ENCODE measurements at places on chromosomes 16 and 17.
A peak's percentile ranks its signal among the peaks of the same experiment; 100 is the strongest.

- no peak for DNase-seq
These were observed 16.0 kb downstream of the SOX8 start for GRCh38 chr16:997440-998051.

DNA sequence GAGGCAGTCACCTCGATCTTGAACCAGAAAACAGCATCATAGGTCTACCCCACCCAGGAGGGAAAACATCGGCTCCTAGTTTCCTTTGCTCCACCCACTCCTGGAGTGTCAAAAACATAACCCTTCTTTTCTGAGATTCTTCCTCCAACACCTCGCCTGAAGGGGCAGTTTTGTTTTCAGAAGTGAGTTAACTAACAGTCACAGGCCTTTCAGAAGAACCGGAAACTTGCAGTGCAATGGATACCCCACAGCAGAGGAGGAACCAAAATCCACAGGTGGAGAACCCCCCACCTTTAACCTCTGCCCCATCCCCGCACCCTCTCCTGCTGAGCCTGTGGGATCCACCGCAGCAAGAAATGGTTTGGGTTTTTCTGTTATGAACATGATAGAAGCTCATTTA, 7.8 kb upstream of the TEX2 start:
- DNase-seq: no peak

DNA sequence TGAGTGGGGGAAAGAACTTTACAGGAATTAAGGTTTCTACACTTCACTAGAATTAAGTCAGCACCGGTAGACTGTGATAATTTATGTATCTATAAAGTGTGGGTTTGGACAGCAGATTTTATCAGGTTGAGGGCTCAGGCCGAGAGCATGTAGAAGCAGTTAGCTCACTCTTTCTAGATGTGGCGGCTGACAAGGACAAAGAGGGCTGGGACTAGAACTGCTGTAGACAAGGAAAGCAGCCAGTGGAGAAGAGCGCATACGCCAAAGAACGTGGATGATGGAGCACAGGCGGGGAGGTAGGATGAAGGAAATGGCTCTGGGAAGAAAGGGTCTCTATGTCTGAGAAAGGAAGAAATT, 504 bp upstream of the GOSR1 start:
- no peak for DNase-seq

- peak; percentile 88 for DNase-seq
These were observed 28.0 kb upstream of the SNN start for GRCh38 chr16:11639925-11640899.

DNA sequence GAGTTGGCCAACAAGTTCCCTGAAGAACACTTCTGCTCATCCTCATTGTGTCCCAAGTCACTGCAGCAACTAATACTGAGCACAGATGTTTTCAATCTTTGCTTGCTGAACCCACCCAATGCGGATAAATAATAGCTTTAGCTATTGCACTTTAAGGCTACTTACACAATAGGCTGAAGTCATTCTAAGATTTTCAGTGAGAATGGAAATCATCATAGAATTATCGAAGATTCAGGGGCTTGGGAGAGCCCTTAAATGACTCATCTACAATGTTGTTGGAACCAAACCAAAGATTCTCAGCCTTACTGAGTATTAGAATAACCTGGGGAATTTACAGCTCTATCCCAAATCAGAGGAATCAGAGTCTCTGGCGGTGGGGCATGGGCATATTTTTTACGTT, 51.2 kb downstream of the SYCE1L start:
- no peak for DNase-seq

- DNase-seq: no peak
These were observed 4.1 kb downstream of the RNF167 start for GRCh38 chr17:4944163-4944553.

DNA sequence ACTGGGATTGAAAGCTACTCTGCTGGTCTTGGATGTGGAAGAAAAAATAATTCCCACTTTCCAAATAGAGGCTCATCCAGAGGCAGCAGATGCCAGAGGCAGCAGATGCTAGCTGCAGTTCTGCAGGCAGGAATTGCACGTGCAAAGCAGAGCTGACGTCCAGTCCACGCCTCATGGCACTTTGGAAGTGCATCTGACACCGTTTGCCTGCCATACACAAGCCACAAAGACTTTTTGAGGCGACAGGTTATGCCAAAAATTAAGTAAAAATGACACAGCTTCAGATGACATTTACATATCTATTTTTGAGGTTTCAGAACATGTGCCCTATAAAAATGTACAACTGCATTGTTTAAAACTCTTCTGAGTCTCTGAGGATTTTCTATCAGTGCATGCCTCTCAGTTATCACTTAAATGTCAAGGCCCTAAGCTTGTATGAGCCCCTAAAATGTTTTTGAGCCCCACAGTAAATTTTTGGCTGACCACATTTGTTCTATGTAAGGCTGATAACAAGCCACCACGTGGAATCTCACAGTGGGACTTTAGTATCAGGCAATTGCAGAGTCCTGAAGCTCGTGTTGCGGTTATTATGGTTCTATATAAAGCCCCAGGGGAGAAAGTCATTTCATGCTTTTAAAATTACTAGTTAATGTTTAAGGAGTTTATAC, 239.2 kb downstream of the PRKCA start:
- DNase-seq: no peak

DNA sequence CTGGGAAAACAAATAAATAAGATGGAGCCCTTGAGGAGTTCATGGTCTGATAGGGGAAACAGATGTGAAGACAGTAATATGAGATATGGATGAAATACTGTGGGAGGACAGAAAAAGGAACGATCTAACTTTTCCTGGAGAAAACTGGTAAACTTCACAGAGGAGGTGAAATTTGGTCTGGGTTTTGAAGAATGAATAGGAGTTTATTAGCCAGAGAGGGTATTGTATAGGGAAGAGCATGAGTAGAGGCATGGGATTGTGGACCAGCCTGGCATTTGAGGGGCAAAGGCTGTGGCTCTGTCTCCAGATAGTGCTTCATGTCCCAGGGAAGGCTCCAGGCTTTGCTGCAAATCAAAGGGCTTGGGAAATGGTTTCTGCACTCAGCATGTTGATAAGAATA, 1.6 kb downstream of the LPO start:
- no peak for DNase-seq

- DNase-seq: peak; percentile 23
These were observed 253.6 kb upstream of the XYLT1 start for GRCh38 chr16:17724242-17724898.

DNA sequence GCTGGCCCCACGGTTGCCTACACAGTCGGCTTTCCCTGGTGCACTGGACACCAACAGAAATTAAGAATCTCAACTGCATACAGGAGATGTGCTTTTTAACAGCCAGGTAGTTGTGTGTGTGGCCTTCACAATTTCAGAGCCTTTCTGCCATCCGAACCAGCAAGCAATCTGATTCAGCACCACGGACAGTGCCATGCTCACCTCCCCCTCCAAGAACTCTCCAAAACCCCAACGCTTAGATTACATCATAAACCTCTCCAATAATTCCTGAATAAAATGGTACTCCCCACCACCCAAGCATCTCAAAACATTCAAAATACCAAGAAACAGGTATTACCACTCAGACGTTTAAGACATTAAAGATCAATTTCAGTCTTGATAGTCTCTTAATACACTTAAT, 31.8 kb downstream of the USP7 start:
- peak; percentile 59 for DNase-seq

DNA sequence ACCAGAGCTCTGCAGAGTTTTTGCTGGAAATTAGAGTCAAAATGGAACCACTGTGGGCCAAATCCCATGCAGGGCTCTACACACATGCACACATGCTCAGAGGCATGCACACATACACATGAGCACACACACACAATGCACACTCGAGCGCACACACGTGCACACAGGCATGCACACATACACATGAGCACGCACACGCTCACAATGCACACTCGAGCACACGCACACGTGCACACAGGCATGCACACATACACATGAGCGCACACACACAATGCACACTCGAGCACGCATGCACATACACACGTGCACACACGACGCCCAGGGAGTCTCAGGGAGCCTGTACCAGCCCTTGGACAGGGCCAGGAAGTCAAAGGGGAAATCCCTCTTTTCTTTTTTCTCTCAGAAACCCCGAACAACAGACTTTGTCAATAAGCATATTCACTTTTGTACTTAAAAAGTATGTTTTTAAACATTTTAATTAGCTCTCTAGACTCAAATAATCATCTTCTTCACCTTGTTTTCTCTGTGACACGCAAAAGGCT, 8.5 kb upstream of the METRNL start:
- DNase-seq: no peak

DNA sequence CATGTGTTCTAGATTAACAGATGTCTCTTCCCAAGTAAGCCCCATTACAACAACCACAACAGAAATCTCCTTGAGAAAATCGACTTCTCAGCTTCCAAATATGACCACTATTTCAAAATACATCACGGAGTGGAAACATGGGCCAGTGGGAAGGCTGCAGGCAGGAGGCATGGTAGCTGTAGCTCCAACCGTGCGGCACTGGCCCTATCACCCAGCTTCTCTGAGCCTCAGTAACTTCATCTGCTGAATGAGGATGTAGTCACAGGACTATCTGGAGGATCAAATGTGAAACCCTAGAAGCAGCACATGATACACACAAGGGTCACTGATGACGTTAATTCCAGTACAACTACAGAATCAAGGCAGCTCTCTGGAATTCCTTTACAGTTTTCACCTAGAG, 112.2 kb downstream of the VPS53 start:
- DNase-seq: peak; percentile 36

- DNase-seq: peak; percentile 54
These were observed 2.1 kb upstream of the NAGS start for GRCh38 chr17:44002141-44002848.

- DNase-seq: no peak
These were observed 2.0 kb downstream of the NCBP3 start for GRCh38 chr17:3843935-3844516.

- peak; percentile 26 for DNase-seq
These were observed 74.0 kb downstream of the TANC2 start for GRCh38 chr17:63039899-63040602.

DNA sequence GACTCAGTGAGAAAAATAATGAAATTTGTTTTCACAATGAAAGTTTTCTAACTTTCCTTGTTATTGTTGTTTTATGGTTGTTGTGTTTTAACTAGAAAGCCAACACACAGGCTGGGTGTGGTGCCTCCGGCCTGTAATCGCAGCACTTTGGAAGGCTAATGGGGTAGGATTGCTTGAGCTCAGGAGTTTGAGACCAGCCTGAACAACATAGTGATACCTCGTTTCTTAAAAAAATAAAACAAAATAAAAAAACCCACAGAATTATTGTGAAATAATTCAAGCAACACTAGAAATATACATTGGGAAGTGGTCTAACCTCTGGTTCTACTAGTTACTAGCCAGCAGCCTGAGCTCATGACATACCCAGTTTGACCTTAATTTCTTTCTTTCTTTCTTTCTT, 630 bp downstream of the MILR1 start:
- DNase-seq: no peak

GRCh38 chr17:73481676-73482075, 162.6 kb downstream of the SDK2 start:
- DNase-seq: no peak
